ENCODE measurements at places on chromosomes 1 and 21.

- DNase-seq: peak; percentile 82
Measured at GRCh38 chr1:158998781-158999161, 10.9 kb upstream of the IFI16 start.

- DNase-seq: no peak
Measured at GRCh38 chr21:34910396-34910795, 138.7 kb downstream of the RUNX1 start.

GRCh38 chr1:91764471-91765115 lies 121.4 kb downstream of the TGFBR3 start:
- no peak for DNase-seq

- DNase-seq: peak; percentile 89
Measured at GRCh38 chr1:32249831-32250525, 1.1 kb upstream of the LCK start.

GRCh38 chr1:201359873-201360210 lies 17.6 kb downstream of the TNNT2 start:
- no peak for DNase-seq

DNA sequence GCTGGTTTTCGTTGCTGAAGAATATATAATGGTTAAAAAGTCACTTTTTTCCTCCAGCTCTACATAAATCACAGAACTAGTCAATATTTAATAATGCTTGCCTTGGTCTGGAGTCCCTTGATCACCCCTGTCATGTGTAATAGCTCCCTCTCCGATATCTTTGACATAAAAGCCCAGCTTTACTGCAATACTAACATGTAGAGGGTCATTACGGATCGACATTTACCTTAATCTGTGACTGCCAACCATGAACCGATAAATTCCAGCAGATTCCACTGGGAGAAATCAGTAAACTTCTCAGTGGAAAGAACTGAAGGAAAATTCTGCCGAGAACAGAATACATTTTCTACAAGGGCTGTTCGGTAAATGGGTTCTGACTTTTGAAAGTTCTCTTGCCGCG lies 396.5 kb downstream of the KCTD3 start:
- DNase-seq: no peak

GRCh38 chr1:232932486-232933425 lies 17.7 kb upstream of the NTPCR start:
- no peak for DNase-seq

DNA sequence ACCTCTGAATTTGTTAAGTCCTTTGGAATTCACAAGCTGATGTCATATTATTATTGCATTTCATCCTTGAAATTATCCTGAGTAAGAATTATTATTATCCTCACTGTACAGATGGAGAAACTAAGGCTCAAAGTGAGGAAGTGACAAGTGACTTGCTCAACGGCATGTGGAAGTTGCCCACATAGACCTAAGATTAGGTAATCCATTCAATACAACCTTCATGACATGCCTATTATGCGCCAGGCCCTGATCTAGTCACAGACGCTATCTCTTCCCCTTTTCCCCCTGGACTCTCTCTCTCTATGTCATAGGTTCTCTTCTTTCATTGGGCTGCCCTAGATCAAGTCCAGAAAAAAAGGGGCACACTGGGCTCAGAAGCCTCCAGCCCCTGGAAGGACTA lies 84.9 kb upstream of the KCNK2 start:
- no peak for DNase-seq

DNA sequence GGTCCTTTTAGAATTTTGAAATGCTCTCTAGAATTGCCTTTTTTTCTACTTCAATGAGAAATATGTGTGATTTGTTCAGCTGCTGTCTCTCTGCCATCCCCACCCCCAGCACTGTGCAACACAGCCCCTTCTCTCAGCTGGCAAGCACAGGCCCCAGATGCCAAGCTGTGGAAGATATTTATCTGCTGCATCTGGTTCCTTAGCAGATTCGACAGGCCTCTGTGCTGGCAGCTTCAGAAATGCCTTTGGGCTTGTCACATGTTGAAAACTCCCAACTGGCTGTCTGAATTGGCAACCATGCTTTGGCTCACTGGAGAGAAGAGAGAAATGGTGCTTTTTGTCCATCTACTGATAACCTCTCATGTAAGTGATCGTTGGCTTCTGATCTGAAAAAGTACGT lies 206.7 kb upstream of the C1orf87 start:
- DNase-seq: no peak

GRCh38 chr1:165494949-165495857 lies 48.6 kb upstream of the LRRC52 start:
- no peak for DNase-seq

DNA sequence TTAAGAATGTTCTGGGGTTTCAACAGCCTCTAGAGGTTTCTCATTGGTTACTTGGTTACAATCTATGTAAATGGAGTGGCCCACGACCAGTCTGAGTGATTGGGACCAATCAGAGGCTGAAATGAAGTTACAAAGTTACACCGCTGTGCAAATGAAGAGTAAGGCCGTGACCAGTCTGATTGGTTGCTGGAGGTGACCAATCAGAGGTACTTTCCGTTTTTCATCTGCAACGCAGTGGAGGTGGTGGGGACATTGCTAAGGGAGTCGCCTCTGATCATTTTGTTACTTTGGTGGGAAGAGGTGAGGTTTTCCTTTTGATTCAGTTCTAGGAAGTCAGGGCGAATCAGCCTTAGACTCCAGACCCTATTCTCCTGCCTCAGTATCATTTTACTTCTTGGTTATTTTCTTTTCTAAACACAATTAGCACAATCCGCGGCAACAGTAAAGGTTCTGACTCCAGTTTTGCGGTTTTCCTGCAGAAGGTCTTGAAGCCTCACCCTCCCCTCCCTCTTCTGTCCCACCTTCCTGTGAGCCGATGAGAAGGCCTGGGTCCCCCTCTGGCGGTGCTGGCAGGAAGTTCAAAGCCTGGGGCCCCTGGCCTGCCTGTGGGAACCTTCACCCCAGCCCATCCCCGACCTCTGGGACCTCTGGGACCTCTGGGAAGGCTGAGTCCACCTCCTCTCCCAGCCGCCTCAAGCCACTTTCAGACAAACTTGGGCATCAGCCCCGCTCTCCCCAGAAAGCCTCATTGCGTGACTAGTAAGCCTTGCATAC lies 38.7 kb upstream of the TTC34 start:
- peak; percentile 75 for DNase-seq

- no peak for DNase-seq
Measured at GRCh38 chr1:94274561-94274960, 37.2 kb upstream of the ARHGAP29 start.

DNA sequence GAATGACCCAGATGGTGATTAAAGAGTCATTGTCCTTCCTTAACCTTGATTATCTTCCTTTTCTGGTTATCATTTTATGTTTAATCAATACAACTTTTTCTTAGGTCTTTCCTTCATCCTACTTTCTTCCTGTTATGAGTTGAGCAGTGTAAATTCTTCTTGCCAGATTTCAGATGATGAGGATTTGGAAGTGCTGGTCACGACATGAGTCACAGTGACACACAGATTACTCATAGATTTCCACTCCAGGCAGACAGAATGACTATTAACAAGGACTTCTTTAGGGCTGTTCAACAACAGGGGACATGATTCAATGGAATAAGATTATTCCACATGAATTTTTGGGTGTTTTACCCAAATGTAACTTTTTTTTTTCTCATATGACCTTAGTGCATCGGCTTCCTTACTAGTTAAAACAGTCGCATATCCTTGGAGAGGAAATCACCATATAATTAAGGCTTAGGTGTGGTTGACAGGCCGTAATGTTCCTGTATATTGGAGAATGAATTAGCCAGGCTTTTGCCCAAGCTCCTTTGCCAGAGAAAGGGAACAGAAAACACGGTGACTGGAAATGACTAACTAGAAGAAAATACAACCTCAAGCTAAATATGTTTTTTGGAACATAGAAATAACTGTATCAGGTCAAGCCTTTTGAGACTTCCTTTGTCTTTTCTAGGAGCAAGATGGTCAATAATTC lies 44.2 kb downstream of the PRRX1 start:
- DNase-seq: no peak

DNA sequence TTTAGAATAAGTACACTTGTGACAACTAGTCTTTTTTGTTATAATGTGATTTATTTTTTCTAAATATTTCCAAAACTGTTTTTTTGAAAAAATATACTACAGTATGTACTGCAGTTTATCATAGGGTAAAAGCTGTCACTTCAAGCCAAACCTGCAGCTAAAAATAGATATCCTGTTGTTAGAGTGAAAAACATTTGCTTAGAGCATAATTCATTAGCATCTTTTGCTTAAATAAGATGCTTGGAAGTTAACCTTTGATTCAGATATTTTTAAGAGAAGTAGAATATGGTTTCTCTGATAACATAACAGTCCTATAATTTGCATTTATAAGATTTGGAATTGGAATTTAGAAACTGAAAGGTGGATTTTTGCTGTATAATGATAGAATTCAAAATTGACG lies 21.5 kb downstream of the PRKACB start:
- DNase-seq: no peak

DNA sequence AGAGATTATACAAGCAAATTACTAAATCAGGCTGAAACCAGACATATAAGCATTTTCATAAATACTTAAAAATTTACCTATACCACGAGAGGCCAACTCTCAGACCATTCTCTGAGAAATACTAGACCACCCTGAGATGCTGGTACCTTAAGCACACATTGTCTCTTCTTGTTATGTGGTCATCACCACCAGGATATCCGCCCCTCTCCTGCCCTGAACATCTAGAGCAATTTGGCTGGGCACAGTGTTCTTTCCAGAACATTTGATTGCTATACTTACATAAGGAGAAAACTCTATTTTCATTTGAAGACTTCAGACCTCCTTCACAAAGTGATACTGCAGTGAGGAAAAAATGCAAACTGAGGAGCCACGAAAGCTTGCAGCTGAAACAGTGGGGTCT lies 36.2 kb upstream of the DUSP10 start:
- DNase-seq: no peak

- DNase-seq: no peak
Measured at GRCh38 chr1:167718914-167719691, 2.7 kb upstream of the MPZL1 start.

- no peak for DNase-seq
Measured at GRCh38 chr1:246734866-246735265, 10.7 kb downstream of the SCCPDH start.

- DNase-seq: no peak
Measured at GRCh38 chr1:33697816-33698215, 166.1 kb upstream of the HMGB4 start.

DNA sequence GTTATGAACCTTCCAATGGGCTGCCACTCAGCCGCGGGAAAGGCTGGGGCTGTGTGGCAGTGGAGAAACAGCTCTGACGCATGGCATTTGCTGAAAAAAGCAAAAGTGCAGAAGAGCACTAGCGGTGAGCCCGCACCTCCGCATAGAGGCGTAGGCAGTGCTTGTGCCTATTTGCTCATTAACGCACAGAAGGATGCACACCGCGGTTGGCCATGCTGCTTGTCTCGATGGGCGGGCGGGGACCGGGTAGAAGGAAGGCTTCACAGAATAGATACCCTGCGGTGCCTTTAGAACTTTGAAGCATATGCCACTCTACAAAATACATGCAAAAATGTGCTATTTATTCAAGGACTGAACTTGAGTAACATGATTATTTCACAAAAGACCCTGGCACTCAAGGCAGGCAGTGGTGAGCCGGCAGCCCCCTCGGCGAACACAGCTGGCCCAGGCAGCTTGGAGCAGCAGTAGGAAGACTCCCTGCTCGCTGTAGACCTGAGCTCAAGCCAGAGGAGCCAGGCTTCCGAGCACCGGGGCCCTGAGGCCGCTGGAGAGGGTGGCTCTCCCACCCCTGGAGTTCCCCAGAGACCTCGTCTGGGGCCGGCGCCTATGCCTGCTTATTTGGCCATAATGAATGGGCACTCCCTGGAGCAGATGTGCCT lies 71.5 kb downstream of the SIK1 start:
- DNase-seq: no peak

GRCh38 chr1:185232874-185233273 lies 75.9 kb downstream of the SWT1 start:
- no peak for DNase-seq

GRCh38 chr1:15835205-15835740 lies 12.2 kb upstream of the SPEN start:
- no peak for DNase-seq

GRCh38 chr1:159652506-159652905 lies 61.9 kb downstream of the CRP start:
- DNase-seq: no peak

- no peak for DNase-seq
Measured at GRCh38 chr1:198333744-198334143, 176.9 kb downstream of the NEK7 start.

DNA sequence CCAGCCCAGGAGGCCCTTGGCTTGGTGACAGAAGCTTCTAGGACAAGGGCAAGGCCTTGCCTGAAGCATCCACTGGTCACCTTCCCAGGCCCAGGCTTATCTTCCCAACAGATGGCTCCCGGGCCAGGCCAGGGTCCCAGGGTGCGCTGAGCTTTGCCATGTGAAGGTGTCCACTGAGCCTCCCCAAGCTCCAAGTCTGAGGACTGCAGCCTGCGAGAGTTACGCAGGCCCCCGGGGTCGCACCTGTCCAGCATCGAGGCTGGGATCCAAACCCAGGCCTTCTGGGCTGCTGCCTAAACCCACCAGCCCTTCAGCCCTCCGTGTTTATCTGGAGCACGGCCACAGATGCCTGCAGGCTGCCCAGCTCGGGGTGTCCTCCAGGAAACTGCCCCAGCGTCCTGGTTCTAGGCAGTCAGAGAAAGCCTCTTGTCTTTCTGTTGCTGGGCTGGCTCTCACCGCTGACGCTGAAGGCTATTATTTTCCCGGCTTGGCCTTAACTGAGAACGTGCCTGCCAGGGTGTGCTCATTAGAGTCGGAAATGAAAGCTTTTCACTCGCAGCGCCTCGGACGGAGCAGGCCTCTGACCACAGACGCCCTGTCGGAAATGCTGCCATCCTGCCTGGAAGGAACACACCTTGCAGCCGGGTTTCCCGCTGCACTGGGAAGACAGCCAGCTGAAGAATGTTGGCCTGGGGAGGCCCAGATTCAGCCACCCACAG lies 71.4 kb downstream of the MEGF6 start:
- no peak for DNase-seq

GRCh38 chr1:73537400-73537799 lies 660.6 kb downstream of the LRRIQ3 start:
- DNase-seq: no peak

GRCh38 chr1:195664628-195665027 lies 943.6 kb downstream of the KCNT2 start:
- DNase-seq: no peak

DNA sequence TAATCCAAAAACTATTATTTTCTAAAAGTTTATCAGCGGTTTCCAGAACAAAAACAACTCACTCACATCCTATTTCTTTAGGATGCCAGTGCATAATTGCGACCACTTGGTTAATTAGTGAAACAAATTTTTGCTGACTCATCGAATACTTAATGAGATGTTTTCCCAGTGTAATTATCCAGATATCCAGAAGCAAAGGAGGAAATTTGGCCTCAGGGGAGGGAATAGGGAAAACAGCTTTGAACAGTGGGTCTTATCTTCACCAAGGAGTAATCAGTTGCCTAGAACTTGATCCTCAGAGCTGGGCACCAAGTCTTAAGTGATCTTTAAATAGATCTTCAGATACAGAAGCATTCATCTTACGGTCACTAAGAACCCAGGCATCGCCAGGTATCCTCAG lies 24.3 kb downstream of the STYXL2 start:
- no peak for DNase-seq
